ENCODE measurements at places on chromosomes 16 and 17.

- no peak for DNase-seq
Measured at GRCh38 chr17:39261286-39261685, 35.5 kb upstream of the STAC2 start.

DNA sequence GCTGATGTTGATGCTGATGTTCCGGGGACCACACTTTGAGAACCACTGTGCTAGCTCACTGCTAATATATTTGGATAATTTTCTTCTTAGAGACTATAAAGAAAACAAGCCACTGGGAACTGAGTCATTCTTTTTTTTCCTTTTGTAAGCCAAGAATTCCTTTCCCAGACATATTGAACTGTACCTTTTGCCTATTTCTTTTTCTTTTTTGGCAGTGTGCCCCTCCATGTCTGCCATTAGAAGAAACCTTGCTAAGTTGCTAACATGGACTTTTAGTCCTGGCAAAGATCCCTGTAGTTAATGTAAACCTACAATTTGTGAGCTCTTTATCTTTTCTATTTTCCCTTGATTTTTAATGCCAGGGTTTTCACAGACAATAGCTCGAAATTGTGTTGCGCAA, 17.3 kb upstream of the ERCC4 start:
- DNase-seq: no peak

GRCh38 chr16:71441348-71442050, 355 bp downstream of the TLE7 start:
- no peak for DNase-seq

GRCh38 chr16:55663765-55664677, 8.2 kb downstream of the SLC6A2 start:
- no peak for DNase-seq

DNA sequence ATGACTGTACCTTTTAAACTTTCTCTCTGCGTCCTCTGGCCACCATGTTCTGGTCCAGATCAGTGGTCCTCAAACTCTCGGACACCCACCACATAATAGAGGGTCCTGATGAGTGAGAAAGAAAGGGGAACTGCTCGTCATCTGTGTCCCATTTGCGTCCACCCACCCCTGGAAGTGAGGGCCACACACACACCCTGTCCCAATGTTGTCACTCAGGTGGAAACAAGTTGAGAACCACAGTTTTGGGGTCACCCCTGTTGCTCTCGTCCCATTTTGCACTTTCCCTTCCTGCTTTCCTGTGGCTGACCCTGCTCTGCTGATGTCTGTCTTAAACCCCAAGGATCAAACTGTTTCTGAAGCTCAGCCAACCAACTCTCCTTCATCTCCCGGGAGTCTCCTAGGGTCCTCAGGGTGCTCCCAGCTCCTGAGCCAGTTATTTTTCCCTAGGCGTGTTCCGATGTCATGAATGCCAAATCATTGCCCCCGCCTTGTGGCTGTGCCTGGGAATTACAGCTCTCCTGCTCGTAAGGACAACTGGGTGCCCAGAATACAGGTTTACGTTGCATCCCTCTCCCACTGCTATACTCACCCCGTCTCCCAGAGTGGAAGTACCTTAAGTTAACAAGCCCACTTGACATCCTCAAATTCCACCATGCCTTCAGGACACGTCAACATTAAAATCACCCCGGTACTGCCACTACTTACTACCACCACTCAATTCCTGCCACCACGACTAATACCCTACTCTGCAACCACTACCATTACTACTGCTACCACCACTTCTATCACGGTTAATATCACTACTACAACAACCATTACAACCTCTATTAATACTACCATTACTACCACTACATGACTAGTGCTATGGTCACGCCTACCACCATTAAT, 26.0 kb upstream of the HNF1B start:
- DNase-seq: peak; percentile 35

DNA sequence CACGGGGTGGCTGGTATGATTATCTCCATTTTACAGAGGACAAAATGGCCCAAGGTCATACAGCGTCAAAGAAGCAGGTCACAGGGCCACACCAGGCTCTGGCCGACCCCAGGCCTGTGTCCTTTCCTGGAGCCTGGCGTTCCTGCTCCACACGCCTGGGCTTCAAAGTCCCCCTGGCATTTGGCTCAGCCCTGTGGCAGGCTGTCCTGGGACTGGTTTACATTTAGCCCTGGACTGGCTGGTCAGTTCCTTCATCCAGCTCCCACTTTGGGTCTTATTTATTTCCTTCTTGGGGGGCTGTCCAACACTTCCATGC, 15.3 kb downstream of the TBX2 start:
- DNase-seq: no peak

Measured in heart left ventricle (tissue), 16 donors.